ENCODE measurements at places on chromosomes 4 and X. TPM values are rescaled to one million over a fixed set of nuclear protein-coding genes. Genes with fewer than 3 reads are reported as not detected.

The GPC4 gene
- total RNA-seq: not detected

The FAM9B gene
- not detected for total RNA-seq

The C1QTNF7 gene
- total RNA-seq: not detected

The ATP1B4 gene
- total RNA-seq: not detected

- peaks cover 5% of the 10 kb centered on the region for H3K36me3 ChIP-seq
- no peak overlapping the region for H3K27ac ChIP-seq
- DNase-seq: peak; percentile 76
- H3K4me3 ChIP-seq: no peak overlapping the region
- peaks cover 28% of the 10 kb centered on the region for H3K4me1 ChIP-seq
- no peaks in the 10 kb centered on the region for H3K27me3 ChIP-seq
These were observed 66.5 kb downstream of the CHIC2 start for GRCh38 chr4:53997898-53998297.

- H3K27me3 ChIP-seq: no peaks in the 10 kb centered on the region
- H3K4me1 ChIP-seq: no peaks in the 10 kb centered on the region
- no peak overlapping the region for H3K27ac ChIP-seq
These were observed 49.7 kb downstream of the FAM9B start for GRCh38 chrX:8984231-8984630.

- H3K27me3 ChIP-seq: no peaks in the 10 kb centered on the region
These were observed 110.5 kb upstream of the PAK3 start for GRCh38 chrX:110985470-110985869.

DNA sequence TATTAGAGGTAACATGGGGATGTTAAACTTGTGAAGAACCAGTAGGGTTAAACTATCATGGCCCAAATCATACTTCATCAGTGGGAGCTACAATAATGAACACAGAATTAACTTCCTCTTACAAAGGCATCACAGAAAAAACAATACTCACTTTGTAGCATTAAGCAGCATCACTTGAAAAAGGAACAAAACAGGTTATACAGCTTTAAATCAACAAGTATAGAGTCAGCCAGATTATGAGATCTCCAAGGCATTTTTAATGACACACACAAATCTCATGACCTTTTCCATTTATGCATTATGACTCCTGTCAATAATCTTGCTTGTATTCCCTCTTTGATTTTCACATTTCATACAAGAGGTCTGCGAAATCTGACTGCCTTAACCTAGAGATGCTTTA is 18.3 kb downstream of the FBXL5 start:
- peaks cover 23% of the 10 kb centered on the region for H3K36me3 ChIP-seq
- no peaks in the 10 kb centered on the region for H3K4me1 ChIP-seq
- no peak for DNase-seq
- no peaks in the 10 kb centered on the region for H3K27me3 ChIP-seq

GRCh38 chr4:39668887-39669286 is 29.0 kb upstream of the UBE2K start:
- DNase-seq: no peak
- no peaks in the 10 kb centered on the region for H3K4me1 ChIP-seq
- H3K4me3 ChIP-seq: no peak overlapping the region
- no peaks in the 10 kb centered on the region for H3K27me3 ChIP-seq
- no peak overlapping the region for H3K27ac ChIP-seq

Measured in endothelial cell of umbilical vein (primary cell).